Cerebellar nuclear complex (tissue), 1 donor: ENCODE measurements at places on chromosomes 12 and 14.

- no peak for DNase-seq
These were observed 187.4 kb downstream of the DPF3 start for GRCh38 chr14:72706485-72706884.

GRCh38 chr12:5614256-5614655 lies 182.3 kb downstream of the NTF3 start:
- DNase-seq: no peak

- no peak for DNase-seq
These were observed 163.5 kb upstream of the NEDD1 start for GRCh38 chr12:96743606-96744005.

DNA sequence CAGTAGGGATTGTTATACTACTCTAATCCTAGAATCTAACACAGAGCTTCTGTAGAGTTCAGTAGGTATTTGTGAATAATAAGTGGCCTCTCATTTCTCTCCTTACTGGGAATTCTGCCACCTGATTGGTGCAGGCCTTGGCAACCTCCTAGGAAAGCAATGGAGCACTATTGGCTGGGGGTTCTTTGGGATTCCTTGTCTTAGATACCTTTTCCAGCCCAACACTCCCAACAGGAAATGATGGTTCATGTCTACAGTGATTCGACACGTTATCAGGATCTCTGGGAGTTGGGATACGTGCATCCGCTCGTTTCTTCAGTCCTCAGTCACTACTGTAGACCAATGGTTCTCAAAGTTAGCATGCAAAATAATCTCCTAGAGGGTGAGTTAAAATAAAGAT lies 67.4 kb downstream of the ELK3 start:
- no peak for DNase-seq

- no peak for DNase-seq
These were observed 611.3 kb downstream of the MED13L start for GRCh38 chr12:115666168-115666567.

- no peak for DNase-seq
These were observed 2.1 kb upstream of the GSC start for GRCh38 chr14:94771906-94772490.

GRCh38 chr14:101476916-101477553 lies 84.3 kb upstream of the DIO3 start:
- DNase-seq: no peak

DNA sequence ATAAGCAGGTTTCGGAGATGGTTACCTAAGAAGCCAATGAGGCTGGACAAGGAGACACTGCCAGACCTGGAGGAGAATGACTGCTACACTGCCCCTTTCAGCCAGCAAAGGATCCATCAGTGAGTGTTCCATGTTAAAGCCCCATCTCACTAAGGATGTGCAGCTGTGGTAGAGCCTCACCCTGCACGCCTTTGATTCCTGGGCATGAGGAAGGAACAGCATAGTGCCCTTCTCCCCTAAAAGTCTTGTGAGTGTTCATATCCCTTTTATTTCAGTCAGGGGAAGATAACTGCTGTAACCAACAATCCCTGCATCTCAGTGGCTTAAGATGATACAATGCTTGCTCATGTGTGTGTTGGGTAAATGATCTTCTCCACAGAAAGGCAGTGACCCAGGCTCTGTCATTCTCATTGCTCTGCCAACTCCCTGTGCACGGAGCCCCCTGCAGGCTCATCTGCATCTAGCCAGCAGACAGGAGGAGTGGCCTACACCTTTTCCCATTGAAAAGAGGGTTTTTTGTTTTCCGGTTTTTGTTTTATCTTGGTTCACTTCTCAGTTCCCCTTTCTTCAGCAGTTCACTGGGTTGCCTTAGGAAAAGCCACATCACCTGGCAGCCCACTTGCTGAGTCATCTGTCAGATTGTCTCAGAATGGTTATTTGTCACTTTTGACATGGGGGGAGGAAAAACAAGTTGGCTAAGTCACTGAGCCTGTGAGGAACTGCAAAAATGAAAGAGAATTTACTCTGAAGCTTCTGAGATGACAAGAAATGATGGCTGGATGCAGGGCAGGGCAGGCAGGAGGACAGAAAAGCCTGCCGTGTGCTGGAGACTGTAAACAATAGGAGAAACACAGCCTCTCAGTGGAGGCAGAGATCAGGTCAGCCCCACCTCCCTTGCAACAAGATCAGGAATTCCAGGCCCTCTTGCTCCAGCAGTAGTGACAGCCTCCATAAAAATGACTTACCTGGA lies 193.3 kb downstream of the ANO4 start:
- DNase-seq: no peak

GRCh38 chr12:122028165-122028904 lies 6.7 kb downstream of the BCL7A start:
- no peak for DNase-seq

GRCh38 chr12:113479590-113480335 lies 8.1 kb upstream of the LHX5 start:
- DNase-seq: no peak

GRCh38 chr14:91997492-91997891 lies 42.4 kb downstream of the TRIP11 start:
- no peak for DNase-seq

DNA sequence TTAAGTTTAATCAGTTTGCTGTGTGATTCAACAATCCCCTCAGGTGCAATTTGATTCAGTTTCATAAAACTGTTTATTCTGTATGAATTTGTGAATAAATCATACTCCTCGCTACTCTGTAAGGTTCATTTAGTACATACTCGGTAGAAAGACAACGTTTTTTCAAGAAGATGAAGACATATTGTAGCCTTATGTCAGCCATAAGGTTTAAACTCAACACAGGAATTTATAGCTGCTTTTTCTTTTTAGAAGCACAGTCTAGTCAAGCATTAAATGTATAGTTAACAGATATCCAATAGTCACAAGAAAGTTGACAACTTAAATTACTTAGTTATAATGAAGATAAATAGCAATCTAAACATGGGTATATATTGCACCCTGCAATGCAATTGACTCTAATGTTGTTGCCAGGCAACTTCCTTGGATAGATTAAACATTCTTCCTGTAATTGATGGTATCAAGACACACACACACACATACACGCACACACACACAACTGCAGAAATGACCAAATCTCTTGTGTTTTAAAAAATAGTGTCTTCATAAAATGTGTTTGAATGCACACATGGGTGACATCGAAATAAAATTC lies 151.5 kb upstream of the MGAT4C start:
- DNase-seq: no peak

DNA sequence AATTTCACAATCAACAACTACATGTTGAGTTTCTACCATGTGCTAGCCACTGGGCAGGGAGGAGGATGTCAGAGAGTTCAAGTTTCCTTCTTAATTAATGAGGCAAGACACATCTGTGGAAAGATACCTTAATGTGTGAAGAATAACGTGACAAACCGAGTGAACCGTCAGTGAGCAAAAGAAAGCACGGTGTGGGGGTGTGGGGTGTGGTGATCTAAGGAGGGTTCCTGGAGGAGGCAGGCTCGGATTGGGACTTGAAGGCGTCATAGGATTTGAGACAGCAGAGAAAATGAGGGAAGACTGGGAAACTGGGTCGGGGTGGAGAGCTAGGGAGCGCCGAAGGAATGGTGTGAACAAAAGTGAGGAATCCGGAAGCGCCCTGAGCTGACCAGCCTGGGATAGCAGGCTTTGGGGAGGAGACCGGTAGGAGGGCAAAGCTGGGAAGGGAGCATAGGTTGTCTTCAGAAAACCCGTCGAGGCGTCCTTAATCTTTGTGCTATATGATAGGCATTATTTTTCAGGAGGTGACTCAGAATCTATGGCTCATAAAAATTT lies 22.3 kb downstream of the GALNT8 start:
- no peak for DNase-seq

- DNase-seq: no peak
These were observed 8.0 kb downstream of the CNOT2 start for GRCh38 chr12:70251226-70251625.

DNA sequence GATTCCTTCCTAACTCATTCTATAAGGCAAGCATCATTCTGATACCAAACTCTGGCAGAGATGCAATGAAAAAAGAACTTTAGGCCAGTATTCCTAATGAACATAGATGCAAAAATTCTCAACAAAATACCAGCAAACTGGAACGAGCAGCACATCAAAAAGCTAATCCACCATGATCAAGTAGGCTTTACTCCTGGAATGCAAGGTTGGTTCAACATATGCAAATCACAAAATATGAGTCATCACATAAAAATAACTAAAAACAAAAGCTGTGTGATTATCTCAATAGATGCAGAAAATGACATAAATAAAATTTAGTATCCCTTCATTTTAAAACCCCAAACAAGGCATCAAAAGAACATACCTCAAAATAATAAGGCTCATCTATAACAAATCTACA lies 98.9 kb downstream of the ACSS3 start:
- no peak for DNase-seq

DNA sequence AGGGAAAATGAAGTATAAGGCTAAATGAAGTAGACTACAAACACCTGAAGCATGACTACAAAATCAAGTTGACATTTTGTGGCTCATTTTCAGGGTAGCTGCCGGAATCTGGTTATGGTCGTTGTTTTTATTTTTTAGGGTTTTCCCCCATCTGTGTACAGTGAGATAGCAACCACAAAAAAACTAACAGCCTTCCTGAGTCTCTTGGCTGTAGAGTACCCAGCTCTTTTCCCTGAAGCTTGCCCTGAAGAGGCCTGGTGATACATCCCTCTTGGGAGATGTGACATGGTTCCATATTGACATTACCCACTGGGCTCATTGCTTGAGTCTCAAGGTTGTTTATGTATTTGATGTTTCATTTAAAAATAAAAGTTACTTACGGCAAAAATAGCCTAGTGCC lies 424.0 kb downstream of the ZFP36L1 start:
- DNase-seq: no peak

DNA sequence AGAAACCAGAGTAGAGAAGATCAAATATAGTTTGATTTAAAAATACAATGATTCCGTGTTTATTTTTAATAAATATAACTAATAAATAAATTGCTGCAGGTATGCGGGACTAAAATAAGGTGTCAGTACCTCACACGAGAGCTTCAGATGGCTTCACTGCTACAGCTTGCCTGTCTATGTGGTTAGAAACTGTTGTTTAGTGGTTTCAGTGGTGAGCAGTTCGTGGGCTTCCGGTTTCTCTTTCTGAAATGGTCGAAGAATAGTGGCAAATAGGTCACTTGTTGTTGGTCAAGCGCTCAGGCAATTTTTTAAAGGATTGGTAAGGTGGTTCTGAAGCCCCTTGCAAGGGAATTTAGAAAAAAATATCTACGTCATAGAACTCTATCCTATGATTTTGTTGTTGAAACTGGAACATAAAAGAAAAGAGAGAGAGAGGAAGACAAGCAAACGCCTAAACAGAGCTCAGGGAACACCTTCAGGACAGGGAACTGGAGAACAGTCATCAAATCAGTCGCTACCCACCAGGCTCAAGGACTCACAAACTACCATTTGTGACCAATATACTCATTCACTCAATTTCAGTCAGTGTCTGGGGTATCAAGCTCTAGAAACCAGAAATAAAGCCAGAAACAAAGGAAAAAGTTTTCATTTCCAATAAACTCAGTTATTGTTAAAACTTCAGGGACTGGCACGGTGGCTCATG lies 31.3 kb downstream of the GABARAPL1 start:
- no peak for DNase-seq

DNA sequence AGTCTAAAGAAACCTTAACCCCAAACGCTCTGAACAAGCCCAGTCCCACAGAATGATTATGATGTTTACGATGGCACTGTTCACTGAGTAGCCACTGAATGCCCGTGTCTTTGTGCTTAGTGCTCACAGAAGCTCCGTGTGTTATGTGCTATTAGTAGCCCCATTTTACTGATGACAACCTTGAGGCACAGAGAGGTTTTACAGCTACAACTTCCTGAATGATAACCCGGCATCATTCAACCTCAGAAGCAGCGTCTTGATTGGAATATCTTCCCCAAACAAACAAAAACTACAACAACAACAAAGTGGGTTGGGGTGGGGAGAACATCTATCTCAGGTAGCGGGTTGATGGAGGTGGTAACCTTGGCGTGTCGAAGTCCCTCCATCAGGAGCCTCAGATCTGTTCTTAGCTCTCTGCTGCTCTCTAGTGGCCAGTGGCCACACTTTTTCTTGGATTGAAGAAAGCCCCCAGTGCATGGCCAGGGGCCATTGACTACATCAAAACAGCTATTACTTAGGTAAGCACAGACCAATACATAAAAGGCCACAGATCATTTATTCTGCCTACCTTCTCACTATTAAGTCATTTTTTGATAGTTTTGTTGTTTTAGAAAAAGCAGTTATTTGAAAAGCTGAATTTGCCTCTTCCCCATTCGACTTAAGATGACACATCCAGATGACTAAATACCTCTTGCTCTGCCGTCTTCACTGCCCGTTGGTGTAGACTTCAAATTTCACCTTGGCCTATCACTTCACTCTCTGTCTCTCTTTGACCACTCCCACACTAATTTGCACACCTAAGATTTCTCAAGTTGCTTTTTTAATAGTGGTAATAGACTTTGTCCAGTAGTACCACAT lies 376.9 kb downstream of the GALC start:
- no peak for DNase-seq

DNA sequence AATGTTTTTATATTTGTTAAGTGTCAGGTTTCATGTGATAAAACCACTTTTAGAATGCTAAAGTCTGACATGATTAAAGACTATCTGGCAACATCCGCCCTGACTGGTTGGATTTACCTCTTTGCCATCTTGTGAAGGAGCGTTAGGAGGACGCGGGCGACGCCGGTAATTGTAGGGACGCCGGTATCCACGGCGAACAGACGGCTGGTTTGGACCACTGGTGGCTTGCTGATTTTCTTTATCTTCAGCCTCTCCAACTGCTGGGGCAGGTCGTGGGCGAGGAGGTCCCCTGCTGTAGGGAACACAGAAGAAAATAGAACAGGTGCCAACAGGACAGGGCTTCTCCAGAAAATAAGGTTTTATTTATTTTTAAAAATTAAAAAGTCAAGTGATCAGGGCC lies 21.3 kb downstream of the YBX3 start:
- DNase-seq: no peak

DNA sequence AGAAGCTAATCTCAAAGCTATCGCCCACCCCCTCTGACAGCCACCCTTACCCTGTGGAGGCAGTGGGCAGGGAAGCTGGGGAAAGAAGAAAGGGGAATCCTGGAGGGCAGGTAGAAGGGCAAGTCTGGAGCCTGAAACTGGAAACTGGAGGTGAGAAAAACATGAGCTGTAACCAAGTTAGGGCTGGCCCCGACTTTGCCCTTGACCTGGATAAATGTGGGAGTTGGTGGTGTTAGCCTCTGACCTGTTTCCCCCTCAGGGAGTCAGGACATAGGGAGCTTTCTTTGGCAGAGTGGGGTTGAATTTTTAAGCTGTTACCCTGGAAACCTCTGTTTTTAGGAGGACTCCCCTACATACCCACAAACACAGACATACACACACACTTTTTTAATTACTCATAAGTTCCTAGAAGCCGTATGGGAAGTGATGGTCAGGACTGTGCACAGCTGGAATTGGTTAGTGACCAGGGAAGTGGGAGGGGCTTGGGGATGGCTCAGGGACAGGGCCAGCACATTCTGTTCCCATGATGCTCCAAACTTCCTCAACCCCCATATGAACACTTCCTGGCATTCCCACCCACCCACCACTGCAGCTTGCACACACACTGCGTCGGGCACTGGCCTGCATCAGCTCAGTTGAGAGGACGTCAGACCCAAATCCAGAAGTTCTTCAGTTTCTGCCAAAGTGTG lies 5.0 kb upstream of the MMP19 start:
- DNase-seq: no peak
